Ureter (tissue), 1 donor: ENCODE measurements at places on chromosomes 3 and 15. TPM values are rescaled to one million over a fixed set of nuclear protein-coding genes. Genes with fewer than 3 reads are reported as not detected.
A peak's percentile ranks its signal among the peaks of the same experiment; 100 is the strongest.

DNA sequence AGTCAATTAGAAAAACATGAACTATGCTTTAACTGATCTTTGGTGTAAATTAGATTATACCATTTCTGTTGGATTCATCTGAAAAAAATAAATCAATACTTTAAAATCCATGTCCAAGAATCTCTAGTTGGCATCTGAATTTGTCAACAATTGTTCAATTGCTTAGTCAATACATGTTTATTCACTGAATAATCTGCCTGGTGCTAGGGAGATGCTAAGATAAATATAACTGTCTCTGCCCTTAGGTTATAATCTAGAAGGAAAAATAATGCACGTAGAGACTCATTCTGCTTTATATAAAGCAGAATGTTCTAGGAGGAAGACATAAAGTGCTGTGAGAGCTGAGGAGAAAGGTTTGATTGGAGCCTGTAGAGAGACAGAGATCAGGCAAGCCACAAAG lies 537.2 kb upstream of the IL12A start:
- DNase-seq = no peak

DNA sequence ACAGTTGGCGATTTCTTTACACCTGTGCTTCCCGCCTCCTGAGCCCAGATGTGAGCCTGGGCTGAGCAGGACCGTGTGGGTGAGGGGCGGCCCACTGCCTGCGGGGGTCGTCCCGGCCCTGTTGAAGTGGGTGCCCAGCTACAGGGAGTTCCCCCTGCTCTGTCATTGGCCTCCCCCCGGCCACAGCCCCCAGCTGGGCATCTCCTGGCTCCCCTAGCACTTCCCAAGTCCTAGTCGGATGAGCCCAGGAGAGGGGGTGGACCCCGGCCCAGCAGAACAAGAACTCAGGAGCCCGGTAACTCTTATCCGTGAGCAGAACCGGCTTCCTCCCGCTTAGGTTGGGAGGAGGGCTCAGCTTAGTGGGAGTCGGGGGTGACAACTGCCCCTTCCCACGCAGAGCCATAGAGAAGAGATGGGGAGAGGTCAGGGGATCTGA lies 757 bp downstream of the PAQR5 start:
- DNase-seq = no peak

DNA sequence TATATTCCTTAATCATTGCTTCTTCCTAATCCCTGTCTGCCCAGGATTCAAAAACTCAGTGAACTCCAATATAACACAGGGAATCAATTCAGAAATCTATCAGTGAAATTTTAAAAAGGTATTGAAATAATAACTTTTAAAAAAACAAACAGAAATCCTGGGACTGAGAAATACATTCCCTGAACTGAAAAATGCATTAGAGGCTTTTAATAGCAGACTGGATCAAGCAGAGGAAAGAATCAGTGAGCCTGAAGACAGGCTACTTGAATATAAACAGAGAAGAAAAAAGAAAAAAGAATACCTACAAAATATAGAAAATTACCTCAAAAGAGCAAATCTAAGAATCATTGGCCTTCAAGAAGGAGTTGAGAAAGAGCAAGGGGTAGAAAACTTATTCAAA lies 54.7 kb downstream of the CEP70 start:
- no peak for DNase-seq

DNA sequence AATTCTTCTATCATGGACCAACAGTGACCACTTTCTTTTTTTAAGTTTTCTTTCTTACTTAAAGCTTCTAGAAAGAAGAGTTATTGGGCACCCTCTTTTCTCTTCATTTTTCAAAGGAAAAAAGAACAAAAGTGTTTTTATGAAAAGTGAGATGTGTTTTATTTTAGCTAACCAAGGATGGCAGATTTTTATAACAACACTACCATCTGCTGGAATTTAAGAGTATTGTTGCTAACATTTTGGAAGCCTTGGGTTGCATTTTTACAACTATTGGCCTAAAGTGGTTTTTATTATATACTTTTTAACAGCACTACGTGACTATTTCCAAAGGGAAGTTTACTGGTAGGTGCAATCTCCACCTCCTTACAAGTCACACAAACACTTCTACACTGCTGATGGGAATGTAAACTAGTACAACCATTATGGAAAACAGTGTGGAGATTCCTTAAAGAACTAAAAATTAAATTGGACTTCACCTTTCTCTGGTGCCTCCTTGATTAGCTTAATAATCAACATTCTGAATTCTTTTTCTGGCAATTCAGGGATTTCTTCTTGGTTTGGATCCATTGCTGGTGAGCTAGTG lies 237.7 kb upstream of the AGTR1 start:
- DNase-seq = no peak

ALS2CL gene
- total RNA-seq = 64.5 TPM

DNA sequence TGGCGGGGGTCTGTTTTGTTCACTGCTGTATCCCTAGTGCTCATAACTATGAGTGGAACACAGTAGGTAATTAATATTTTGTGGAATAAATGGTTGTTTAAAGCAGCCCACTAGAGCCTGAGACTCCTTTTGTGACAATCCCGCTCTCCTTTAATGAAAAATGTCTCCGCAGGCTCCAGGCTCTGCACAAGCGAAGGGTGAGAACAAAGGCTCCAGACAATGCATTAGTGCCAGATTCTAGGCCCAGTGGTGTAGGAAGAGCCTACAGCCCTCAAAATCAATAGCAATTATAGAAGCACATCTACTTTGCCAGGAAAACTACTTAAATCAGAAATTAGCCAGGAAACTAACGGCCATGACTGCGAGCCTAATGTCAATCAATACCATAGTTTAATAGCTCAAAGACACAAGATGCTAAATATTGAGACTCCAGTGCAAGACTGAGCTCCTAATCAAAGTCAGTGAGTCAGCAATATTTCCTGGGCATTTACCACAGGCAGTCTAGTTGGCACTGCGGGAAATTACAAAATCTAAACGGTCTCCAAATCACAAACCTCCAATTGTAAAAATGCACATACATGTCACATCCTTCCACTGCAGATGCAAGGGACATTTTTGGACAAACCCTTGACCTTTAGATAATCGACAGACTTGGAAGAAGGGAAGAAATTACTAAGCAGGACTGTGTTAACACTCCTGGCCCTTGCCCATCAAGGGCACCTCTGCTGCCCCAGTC lies 2.3 kb downstream of the ANXA2 start:
- DNase-seq = no peak

DNA sequence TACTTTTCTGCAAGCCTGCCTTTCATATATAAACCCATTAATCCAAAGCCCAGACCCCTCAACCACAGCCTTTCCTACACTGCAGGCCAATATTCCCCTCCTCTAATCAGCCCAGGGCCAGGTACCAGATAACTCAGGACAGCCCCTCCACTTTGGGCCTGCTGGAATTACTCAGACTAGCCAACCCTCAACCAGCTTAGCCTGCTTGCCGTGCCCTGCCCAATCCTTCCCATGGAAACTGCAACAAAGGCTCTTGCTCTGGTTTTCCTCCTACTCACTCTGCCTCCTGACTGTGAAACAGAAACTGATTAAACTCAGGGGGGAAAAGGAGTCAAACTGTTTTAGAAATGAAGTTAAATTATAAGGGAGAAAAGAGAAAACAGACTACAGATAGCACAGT lies 248.1 kb downstream of the KLF13 start:
- DNase-seq = no peak

- peak; percentile 49 for DNase-seq
These were observed 92.0 kb upstream of the VGLL3 start for GRCh38 chr3:87082796-87083440.

GRCh38 chr3:114671741-114672510 lies 378.1 kb downstream of the TIGIT start:
- no peak for DNase-seq

LRTM1 gene
- not detected for total RNA-seq

DNA sequence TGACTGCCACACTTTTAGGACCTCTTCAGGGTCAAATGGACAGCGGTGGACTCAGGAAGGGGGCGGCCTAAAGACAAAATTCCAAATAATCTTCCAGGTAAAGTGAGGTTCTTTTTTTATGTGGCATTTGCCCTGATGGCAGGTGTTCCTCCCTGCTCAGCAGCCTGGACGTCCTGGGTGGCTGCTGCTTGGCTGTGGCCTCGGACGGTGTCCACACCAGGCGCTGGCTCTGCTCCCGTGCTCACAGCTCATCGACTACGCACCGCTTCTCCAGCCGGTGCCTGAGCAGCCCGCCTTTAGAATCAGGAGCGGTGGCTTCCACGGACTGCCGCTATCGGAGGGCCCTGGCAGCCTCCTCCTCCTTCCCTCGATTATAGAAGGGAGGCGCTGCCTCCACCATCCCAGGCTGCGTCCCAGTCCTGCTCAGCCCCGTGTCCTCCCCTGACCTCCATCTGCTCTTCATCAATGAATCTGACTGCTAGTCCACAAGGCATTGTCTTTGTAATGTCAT lies 41.9 kb downstream of the PCSK6 start:
- no peak for DNase-seq

GOLGA8S gene
- 0.65 TPM for total RNA-seq

C3orf80 gene
- 2.2 TPM for total RNA-seq

DNA sequence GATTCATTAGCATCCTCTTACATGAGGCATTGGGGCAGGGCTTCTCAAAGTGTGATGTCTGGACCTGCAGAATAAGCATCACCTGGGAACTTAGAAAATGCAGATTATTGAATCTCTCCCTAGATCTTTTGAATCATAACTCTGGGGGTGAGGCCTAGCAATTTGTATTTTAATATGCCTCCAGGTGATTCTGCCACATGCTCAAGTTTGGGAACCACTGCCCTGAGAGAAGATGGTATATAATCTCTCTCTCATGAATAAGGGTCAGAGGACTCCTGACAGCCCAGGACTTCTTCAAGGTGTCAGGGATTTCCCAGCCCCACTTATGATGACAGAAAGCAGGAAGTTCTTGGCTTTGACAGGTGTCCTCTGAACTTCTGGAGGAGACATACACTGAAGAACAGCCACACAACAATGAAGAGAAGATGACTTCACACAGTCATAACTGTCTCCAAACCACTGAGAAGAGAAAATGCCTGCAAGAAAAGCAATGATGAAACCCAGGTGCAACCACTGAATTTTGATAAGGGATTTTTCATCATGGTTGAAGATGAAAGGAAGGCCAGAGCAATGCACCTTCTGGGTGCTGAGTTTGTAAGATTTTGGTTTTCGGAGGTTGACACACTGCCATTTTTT lies 211.9 kb upstream of the MRPL3 start:
- DNase-seq = no peak

DNA sequence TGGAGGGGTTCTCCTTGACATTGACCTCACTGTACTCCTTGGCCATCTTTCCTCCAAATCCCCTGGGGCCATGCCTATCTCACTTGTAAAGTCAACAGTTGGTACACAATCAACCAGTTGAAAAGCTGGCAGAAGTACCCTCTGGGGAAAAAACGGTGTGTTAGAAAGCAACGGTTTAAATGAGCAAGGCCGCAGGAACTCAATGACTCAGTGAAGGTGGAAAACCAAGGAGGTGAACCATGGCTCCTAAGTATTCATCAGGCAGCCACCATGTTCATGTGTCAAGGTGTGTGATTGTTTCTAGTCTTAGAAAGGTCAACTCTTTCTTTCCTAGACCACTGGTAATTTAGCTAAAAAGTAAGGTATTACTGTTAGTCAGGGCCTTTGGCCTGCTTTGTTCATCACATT lies 130.9 kb upstream of the SATB1 start:
- no peak for DNase-seq

MDFIC2 gene
- total RNA-seq = not detected

LMAN1L gene
- total RNA-seq = not detected

DNA sequence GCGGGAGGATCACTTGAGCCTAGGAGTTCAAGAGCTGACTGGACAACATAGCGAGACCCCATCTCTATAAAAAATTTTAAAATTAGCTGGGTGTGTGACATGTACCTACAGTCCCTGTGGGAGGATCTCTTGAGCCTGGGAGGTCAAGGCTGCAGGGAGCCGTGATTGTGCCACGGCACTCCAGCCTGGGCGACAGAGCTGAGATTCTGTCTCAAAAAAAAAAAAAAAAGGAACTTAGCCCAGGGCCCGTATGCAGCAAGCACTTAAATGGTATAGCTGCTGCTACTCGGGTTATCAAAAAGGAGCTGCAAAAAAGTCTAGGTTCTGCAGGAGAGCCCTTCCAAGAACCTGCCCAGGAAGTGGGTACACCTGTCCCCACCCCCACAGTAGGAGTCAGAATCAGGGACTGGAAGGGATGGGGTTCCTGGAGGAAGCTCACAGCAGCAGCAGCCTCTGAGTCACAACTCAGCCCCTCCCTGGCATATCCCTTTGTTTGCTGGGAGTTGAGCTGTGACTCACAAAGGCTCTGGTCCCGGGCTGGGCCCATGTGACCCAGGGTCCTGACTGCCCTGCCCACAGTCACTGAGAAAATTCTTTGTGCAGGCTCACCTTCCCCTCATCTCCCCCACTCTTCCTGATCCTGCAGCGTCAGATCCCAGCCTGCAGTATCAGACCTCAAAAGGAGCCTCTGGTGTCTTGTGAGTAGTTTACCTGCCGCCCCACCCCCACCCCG lies at the start of gene SPATA12:
SPATA12 (plus strand) TSS at position 576 of the 733 bp plus-strand sequence. CDS start 13,031 bp downstream, outside the sequence.
- DNase-seq = peak; percentile 88

- no peak for DNase-seq
These were observed 67.2 kb downstream of the ST6GAL1 start for GRCh38 chr3:186997473-186997939.

DPPA4 gene
- total RNA-seq = 0.55 TPM

- no peak for DNase-seq
These were observed 36.2 kb downstream of the CLDN1 start for GRCh38 chr3:190286014-190286413.

- no peak for DNase-seq
These were observed 31.3 kb downstream of the LIPC start for GRCh38 chr15:58462973-58463663.

DNA sequence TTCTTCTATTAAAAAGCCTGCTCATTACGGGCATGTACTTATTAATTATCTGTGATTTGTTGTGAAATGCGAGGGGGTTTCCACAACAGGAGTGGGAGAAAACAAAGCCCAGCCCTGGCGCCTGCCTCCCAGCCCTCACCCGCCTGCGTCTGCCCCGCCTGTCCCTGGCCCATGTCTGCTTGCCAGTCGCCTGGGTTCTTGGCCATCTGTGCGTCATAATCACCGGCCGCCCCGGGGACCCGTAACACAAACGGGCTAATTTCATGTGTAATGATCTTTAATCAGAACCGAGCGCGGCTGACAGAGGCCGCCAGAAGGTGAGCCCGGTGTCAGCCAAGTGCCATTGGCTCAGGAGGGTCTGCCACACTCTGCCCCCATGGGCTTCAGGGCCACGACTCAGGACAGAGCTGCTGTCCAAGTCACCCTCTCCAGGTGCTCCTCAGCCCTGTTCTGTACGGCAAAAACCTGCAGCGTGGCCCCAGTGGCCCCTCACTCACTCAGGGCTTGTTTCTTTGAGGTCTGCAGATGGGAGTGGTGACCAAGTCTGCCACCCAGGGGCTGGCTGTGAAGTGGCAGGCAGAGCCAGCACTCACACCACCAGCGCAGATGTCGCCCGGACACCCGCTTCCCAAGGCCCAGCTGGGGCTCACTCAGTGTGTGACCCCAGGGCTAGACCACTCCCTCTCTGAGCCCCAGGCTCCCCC lies 28.8 kb upstream of the TMEM115 start:
- no peak for DNase-seq

GRCh38 chr3:45497963-45498362 lies 96.6 kb upstream of the LIMD1 start:
- no peak for DNase-seq

- no peak for DNase-seq
These were observed 28.4 kb downstream of the RGMA start for GRCh38 chr15:93060336-93061248.

- DNase-seq = no peak
These were observed 255.0 kb upstream of the ROPN1 start for GRCh38 chr3:124246949-124247348.

- no peak for DNase-seq
These were observed 11.4 kb downstream of the TM4SF1 start for GRCh38 chr3:149366031-149366430.

ST6GAL1 gene
- total RNA-seq = 46.0 TPM
